ENCODE measurements at places on chromosomes 5 and 9. TPM values are rescaled to one million over a fixed set of nuclear protein-coding genes. Genes with fewer than 3 reads are reported as not detected.
A peak's percentile ranks its signal among the peaks of the same experiment; 100 is the strongest.

DNA sequence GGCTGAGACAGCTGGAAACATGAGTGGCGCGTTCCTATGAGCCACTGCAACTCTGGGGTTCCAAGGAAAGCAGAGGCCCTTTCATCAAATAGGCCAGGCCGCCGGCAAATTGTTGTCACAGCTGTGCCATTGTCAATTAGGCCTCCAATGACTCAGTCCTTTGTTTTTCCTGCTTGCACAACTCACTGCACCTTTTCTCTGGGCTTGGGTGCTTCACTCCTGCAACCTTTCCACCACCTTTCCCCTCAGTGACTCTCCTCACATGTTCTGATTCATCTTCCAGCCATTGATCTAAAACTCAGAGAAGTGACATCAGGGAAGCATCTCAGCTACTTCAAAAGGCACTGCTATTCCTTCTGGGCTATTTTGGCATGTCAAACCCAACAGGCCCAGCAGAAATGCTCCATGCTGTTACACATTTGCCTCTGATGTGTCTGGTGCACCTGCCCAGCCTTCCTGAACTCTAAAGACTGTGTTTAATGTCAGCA is 653.7 kb downstream of the NR2F1-AS1 start:
- peak; percentile 63 for DNase-seq

- DNase-seq = no peak
Measured at GRCh38 chr9:84788803-84789462, 119.4 kb downstream of the NTRK2 start.

GRCh38 chr5:54909911-54910870 is 75.2 kb downstream of the ESM1 start:
- no peak for DNase-seq

PCDHGB5 gene
- 19.3 TPM for total RNA-seq

SH3GL2 gene
- total RNA-seq = 3.5 TPM

DNA sequence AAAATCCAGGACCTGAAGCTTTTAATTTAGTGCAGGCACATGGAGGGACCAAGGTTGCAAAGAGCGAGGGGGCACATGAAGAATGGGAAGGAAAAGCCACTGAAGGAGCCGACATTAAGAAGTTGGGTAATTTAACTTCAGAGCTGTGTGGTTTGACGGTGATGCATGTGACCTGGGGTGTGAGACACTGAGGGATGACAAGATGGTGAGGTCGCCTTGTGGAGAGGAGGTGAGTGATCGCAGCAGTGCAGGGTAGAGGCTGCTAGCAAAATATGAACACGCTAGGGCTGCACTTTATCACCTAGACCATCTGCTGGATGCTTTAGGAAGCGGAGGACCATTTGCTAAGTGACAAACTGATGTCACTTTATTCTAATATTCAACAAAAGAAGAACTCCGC is 339.0 kb upstream of the KIF2A start:
- peak; percentile 29 for DNase-seq

OR1J2 gene
- total RNA-seq = not detected

DNA sequence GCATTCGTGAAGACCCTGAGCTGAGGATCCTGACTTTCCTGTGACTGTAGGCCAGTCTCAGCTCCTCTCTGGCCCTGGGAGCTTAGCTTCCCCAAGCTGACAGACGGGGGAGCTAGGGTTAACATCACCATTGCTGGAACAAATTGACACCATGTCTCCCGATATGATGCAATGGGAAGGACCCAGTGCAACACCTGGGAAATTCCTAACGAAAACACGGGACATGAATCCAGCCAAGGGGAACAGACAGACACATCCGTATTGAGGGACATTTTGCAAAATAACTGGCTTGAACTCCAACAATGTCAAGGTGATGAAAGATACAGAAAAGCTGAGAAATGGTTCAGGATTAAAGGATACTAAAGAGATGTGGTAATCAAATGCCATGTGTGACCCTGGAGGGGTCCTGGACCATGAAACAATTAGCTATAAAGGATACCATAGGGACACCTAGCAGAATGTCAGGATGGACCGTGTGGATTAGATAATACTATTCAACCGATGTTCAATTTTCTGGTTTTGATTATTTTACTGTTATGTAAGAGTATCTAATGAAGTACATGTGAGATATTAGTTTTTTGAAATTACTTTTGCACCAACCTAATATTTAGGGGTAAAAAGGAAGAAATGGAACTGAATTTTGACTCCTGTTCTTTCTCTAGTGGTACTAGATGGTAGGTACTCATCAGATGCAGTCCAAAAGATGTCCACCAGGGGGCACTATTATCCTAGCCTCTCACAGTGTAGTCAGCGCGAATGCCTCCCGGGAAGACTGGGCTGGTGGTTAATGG is 52.7 kb downstream of the NDST1 start:
- DNase-seq = peak; percentile 42

DNA sequence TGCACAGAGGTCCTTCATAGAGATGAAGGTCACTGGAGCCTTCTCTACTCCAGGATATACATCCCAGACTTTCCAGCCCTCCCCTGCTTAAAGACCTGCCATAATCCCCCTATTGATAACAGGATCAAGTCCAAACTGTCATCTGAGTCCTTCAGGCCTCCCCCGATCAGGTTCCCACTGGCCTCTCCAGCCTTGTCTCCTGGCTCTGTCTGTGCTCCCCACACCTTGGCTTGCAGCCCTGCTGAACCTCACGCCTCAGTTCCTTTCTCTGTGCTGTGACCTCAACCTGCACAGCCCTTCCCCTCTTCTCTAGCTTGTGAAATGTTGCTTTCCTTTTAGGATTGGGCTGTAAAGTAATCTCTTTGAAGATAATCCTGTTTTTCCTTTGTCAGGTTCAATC is 2.5 kb upstream of the HRH2 start:
- DNase-seq = no peak

DNA sequence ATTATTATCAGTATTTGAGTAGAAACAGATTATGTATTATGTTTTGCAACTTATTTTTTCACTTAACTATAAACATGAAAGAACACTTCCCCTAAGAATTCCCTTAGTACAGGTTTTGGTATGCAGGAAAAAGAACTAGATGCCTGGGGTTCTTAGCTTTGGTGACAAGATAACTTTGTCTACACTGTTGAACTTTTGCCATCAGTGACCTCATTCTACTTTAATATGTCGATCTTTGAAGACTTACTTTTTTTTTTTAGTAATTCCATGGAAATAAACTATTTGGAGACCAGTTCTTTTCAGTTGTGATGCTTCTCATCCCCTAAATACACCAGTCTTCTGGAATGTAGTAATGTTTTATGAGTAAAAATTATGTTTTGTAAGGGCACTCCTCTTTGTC is 34.3 kb downstream of the ZNF462 start:
- DNase-seq = no peak

DNA sequence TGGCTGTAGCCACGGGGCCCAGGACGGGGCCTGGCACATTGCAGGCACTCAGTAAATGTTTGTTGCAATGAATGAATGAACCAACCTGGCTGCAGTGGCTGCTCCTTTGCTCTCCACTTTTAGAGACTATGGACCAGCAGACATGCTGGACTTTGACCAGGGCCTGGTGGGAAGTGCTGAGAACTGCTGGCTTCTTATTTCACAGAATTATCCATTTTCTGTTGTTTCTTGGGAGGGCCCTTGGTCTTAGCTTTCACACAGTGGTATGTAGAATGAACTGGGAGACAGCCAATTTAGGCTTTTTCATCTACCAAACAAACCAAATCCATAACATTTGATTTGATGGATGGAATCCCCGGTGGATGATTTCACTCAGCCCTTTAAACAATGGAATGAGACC is 78.0 kb upstream of the LHFPL2 start:
- no peak for DNase-seq

DNA sequence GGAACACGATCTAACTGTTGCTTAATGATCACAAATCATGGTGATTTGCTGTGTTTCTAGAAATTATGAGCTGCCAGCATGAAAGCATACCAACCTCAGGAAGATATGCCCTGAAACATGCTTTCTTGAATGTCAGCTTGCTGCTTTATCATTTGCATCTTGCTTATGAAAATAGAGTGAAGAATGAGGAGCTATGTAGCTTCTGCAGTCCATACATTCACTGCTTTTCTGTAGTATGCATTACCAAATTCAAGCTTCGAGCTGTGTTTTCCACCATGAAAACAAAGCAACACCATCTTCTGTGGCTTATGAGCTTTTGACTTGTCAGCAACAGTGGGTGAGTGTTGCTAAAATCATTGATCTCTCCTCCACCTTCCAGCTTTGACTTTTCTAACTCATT is 16.5 kb downstream of the F2RL2 start:
- no peak for DNase-seq

- no peak for DNase-seq
Measured at GRCh38 chr5:1219768-1220100, 5.4 kb upstream of the SLC6A18 start.

DNA sequence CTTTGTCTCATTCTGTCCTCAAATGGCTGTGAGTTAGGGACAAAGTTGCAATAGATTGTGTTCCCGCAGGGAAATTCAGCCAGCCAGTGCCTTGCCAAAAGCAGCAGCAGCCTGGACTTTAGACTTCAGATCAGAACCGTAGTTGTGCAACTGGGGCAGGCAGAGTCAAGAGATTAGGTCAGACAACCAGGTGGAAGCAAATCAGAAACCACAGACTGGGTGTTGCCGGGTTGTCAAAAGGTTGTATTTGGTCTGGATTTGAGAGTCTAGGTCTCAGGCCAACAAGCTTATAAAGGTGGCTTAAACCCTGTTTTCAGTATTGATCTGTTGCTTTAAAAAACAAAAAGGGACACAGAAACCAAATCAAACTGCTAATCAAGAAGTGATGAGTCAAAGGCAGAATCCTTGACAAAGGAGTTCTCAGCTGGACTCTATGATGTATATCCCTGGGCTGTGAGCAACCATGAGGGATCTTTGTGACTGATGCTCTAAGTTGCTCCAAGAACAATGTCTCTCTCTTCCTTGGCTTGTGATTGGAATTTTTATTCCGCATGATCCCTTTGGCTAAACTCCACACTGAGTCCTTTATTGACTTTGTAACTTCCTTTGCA is 20.9 kb downstream of the RFK start:
- peak; percentile 38 for DNase-seq

- DNase-seq = no peak
Measured at GRCh38 chr5:83026930-83027687, 50.1 kb downstream of the TMEM167A start.

Data from kidney epithelial cell (primary cell).